Stimulated activated CD8-positive, alpha-beta memory T cell treated with anti-CD3 and anti-CD28 coated beads, Interleukin-4, amount 100 ng/mL, for 1 hour (primary cell): ENCODE measurements at places on chromosomes 5 and 9.

GRCh38 chr9:126809068-126809467 lies 4.2 kb downstream of the ZBTB43 start:
- no peak for DNase-seq

DNA sequence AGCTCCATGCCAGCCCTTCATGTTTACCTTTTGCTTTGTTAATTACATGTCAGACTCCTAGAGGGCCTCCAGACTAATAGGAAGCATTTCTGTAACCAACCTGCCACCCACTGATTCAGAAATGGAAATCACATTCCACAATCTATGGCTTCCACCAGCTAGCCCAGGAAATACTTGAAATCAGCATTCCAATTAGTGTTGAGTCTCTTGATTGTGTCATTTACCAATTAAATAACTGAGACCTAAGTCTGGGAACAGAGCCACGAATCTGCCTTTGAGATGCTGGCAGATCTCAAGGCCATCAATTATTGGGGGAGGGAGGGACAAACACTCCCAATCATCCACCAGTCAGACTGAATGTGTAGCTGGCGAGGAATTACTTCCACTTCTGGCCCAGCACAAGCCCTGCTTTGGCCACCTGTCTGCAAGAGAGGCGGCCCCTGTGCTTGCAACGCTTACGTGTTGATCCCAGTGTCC lies 27.4 kb upstream of the SAP30L start:
- DNase-seq = no peak

DNA sequence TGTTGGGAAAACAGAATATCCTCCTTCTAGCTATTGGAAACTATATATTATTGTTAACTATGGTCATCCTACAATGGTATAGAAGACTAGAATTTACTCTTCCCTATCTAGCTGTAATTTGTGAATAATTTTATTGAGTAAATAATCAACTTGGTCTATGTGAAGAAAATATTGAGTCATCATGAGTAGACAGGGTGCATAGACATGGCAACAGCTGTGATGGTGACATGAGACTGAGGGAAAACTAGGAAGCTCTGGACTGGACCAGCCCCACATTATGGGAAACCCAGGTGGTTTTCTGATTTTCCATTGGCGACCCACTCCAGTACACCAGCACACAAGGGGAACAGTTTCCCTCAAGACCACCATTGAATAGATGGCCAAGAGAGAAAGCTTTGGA lies 95.0 kb downstream of the APBA1 start:
- no peak for DNase-seq

GRCh38 chr9:20980832-20981455 lies 50.5 kb downstream of the HACD4 start:
- no peak for DNase-seq

- DNase-seq = no peak
Observed at GRCh38 chr5:171747061-171747859, 38.4 kb upstream of the SMIM23 start.

DNA sequence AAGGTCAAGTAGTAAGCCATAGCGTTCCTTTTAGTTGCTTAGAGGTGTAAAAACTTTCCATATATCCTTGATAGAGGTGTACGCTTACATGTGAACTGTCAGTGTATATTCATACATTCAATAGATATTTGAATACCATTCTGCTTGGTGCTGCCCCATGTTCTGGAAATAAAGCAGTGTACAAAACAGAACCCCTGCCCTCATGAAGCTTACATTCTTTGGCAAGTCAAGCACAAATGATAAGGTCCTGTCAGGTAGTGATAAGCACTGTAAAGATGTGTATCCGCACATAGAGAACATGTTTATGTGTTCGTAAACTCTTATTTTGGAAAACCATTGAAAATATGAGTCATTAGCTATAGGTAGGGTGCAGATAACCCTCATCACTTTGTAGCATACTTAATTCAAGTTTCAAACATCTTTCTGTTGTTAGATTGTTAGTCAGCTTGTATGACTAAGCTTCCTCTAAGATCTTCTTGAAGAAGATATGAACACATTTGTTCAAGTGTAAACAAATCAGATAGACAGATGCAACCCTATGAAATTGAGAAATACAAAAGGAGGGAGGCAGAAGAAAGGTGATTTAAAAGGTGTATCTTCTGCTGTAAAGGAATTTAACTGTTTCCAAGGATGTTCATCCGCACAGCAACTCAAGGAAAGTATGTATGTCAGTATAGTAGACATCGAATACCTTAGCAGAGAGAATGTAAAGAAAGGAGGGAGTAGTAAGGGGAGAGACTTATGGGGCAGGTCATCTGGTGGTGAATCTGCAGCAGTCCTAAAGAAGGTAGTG lies 1.6 kb downstream of the GTF3C4 start:
- DNase-seq = no peak

GRCh38 chr5:135662683-135663082 lies 83.9 kb upstream of the CXCL14 start:
- DNase-seq = no peak

GRCh38 chr5:80193401-80193800 lies 62.4 kb downstream of the SERINC5 start:
- DNase-seq = no peak

DNA sequence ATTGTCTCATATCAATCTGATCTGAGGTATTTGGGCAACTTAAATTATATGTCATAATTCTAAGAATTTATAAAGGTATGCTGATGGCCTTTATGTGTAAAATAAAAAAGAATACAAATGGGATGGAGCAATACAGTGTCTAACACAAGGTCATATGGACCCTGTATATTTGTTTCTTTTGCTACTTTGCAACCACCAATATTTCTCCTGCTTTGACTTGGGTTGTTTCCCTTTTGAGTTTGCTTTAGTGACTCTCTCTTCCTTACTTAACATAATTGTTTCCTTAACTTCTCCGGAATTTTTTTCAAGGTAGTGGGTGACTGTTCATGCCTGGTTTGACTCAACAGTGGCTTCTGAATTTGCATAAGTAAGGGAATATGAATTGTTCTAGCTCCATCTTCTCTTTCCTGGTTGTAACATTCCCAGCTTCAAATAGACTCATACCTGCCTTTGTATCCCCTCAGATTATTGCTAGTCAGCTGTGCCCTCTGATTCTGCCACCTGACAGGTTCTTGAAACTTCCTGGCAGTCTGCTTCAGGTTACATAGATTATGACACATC lies 30.2 kb upstream of the ANXA1 start:
- DNase-seq = no peak

GRCh38 chr5:178839319-178839704 lies 20.4 kb upstream of the ZNF354B start:
- no peak for DNase-seq

- no peak for DNase-seq
Observed at GRCh38 chr9:130027533-130028365, 15.2 kb downstream of the FNBP1 start.

GRCh38 chr5:108168915-108169314 lies 213.0 kb downstream of the FBXL17 start:
- DNase-seq = no peak

- no peak for DNase-seq
Observed at GRCh38 chr9:69798744-69799143, 21.9 kb upstream of the CFAP95 start.

GRCh38 chr5:139636207-139636792 lies 11.8 kb upstream of the CXXC5 start:
- no peak for DNase-seq

- DNase-seq = no peak
Observed at GRCh38 chr5:96595300-96596090, 66.7 kb upstream of the CAST start.

DNA sequence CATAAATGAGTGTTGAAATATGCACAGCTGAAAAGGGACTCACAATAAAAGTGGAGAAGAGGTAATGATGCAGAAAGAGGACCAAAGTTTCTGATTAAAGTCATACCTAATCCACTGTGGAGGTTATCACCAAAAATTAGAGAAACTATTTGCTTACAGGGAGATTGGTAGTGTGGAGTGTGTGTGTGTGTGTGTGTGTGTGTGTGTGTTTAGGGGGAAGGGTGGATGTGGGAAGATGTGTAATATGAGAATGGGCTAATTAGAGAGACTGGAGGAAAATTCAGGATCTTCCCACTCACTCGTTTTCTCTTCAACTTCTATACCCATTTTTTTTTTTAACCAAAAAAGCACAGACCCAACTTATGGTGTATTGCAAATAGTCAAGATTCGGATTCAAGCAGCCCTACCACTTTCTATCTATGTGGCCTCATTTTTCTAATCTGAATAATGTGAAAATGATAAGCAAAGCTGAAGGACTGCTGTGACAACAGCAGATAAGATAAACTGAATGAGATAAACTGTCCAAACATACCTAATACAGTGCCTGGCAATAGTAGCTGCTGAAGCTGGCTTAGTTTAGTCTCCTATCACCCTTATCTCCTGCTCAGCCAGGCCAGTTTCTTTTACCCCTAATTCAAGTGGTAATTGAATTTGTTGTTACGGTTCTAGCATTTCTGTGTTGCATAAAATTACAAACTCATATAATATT lies 501.1 kb downstream of the KDM4C start:
- DNase-seq = no peak

DNA sequence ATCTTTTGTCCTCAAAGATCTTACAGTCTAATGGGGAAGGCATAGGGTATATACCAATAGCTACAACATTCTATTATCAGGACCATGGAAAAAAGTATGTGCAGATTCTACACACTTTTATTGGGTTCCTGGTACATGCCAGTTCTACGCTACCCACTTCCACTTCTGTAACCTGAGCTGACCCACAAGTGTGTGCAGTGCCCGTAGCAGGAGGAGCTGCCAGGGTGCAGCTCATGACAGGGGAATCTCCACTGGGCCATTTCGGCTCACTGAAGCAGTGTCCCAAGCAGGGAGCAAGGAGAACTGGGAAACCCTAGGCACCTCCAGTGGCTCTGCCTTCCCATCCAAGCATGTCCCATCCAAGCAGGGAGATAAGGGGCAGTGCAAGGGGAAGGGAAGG lies 60.4 kb downstream of the FOXI1 start:
- no peak for DNase-seq

GRCh38 chr5:56155992-56156584 lies 77.0 kb downstream of the ANKRD55 start:
- no peak for DNase-seq

DNA sequence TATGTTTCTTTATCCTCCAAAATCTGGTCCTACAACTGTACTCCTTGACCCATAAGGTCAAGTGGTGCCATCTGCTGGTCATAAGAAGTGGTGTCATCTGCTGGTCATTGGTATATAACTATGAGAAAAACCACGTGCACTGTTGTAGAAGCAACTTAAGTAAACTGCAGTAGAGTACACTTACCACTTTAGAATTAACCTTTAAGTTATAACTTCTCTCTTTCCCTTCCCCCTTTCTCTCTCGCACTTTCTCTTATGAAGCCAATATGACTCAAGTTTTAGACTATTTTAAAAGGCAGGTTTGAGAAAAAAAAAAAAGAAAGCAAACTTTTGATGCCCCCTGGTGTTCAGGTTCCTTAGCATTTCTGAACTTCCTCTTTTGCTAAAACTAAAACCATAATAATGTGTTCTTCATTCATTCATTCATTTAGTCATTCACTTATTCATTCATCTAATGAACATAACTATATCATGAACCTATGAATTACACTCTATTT lies 12.8 kb upstream of the MTAP start:
- no peak for DNase-seq

DNA sequence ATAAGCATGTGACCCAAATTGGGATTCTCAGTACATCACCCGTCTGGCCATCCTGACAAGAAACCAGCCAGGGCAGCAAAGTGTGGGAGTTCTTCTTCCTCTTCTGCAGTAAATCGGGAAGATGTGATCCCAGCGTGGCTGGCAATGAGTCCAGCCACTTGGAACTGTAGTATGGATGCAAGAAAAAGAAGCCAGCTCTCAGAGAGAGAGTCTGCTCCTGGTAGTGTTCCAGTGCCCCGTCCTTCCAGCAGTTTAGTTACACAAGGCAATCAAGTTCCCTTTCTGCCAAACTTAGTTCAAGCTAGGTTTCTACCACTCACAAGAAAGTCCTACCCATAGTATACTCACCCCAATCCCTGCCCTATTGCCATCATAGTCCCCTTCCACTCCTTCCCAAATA lies 65.6 kb downstream of the CDK5RAP2 start:
- DNase-seq = no peak

DNA sequence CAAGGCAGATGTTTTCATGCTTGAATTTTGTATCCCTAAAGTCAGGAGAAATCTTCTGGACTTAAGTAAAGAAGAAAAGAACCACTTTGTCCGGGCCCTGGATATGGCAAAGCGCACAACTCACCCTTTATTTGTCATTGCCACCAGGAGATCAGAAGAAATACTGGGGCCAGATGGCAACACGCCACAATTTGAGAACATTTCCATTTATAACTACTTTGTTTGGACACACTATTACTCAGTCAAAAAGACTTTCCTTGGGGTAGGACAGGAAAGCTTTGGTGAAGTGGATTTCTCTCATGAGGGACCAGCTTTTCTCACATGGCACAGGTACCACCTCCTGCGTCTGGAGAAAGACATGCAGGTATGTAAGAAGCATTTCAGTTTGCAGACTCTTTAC lies 2.3 kb downstream of the TYRP1 start:
- DNase-seq = no peak

DNA sequence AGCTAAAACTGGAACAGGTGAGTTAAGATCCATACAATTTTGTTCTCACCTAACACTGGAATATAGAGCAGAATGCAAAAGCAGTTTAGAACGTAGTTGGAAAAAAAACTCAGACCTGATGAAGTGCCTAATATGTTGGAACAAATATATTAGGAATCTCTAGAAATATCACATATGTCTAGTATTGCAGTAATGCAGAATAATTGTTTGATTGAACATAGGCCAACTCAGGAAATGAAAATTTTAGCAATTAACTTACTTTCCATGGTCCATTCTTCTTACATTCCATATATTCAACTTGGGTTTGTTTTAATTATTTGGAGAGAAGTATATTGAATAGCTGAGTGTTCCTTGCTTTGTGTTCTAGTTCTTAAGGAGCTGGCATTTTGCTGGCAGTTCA lies 111.8 kb upstream of the ADAMTSL1 start:
- no peak for DNase-seq

DNA sequence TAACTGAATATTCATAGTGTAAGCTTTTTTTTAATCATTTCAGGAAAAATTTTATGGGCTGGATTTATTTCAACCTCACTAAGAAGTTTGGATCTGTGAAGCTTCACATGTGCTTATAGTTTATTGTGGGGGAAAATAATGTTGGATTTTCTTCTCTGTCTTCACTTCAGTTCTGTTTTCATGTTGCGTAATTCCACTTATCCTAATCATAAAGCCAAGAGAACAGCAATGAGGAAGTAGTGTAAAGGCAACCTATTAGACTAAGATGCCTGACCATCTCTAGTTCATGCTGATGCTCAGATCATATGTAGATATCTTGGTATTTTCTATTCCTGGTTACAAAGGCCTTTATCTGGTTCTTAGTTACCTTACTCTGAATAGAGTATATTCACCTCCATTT lies 50.0 kb downstream of the CD180 start:
- DNase-seq = no peak

DNA sequence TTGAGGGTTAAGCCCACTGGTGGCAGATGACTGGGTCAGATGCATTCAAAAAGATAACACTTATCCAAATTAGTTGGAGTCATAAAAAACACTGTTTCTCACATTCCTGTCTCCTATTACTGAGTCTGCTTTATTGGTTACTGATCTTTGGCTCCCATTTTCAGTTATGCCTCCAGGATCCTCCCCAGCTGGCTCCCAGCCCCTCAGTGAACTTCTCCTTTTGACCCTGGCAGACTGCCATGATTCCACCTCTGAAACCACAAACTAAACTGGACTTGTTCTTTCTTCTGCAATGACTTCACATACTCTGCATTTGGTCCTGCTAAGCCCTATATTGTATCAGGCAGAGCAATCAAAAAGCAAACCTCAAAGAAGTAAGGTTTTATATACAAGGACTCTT lies 860.8 kb upstream of the DMAC1 start:
- DNase-seq = no peak

- no peak for DNase-seq
Observed at GRCh38 chr9:89606049-89606623, 1.3 kb downstream of the GADD45G start.
